Fibroblast of the aortic adventitia (primary cell): ENCODE measurements at places on chromosomes 5 and 9. TPM values are rescaled to one million over a fixed set of nuclear protein-coding genes. Genes with fewer than 3 reads are reported as not detected.

The DBH gene
- not detected in 2 replicates for total RNA-seq

The ASPN gene
- total RNA-seq: 14.6 and 65.8 TPM in 2 replicates

The HINT2 gene
- total RNA-seq: 24.9 and 32.6 TPM in 2 replicates

The SLC22A4 gene
- total RNA-seq: 3.4 and 5.7 TPM in 2 replicates

The TLR4 gene
- total RNA-seq: 4.8 and 16.8 TPM in 2 replicates

The EGFLAM gene
- 0.08 and 16.2 TPM in 2 replicates for total RNA-seq

The CCNI2 gene
- total RNA-seq: 1.2 TPM in 1 of 2 replicates, not detected in the other

The TSTD2 gene
- 17.6 and 23.2 TPM in 2 replicates for total RNA-seq

The SLC12A7 gene
- 3.4 and 9.8 TPM in 2 replicates for total RNA-seq

The FOXD4L5 gene
- total RNA-seq: under 0.01 TPM in 1 of 2 replicates, not detected in the other

The PCDHGB3 gene
- 7.7 and 9.6 TPM in 2 replicates for total RNA-seq

The C1QTNF2 gene
- total RNA-seq: 0.57 and 2.0 TPM in 2 replicates

The SLC4A9 gene
- total RNA-seq: not detected in 2 replicates

The LCP2 gene
- total RNA-seq: not detected in 2 replicates

The ADAMTS2 gene
- total RNA-seq: 25.8 and 66.6 TPM in 2 replicates

The AGTPBP1 gene
- total RNA-seq: 20.3 and 30.8 TPM in 2 replicates

The KIF4B gene
- total RNA-seq: not detected in 2 replicates

The CNTFR gene
- 1.3 TPM in 1 of 2 replicates, not detected in the other for total RNA-seq

The PDCD1LG2 gene
- 4.1 and 10.9 TPM in 2 replicates for total RNA-seq

The IL9 gene
- not detected in 2 replicates for total RNA-seq

The TLX3 gene
- total RNA-seq: not detected in 2 replicates

The FOXI1 gene
- not detected in 2 replicates for total RNA-seq

The ADAMTS13 gene
- total RNA-seq: 1.4 and 2.1 TPM in 2 replicates

The IFNA2 gene
- total RNA-seq: not detected in 2 replicates

The STKLD1 gene
- 0.33 and 1.3 TPM in 2 replicates for total RNA-seq

The C5orf52 gene
- total RNA-seq: not detected in 2 replicates

The SPINK6 gene
- not detected in 2 replicates for total RNA-seq
